ENCODE measurements at places on chromosomes 7 and 10. TPM values are rescaled to one million over a fixed set of nuclear protein-coding genes. Genes with fewer than 3 reads are reported as not detected.

DNA sequence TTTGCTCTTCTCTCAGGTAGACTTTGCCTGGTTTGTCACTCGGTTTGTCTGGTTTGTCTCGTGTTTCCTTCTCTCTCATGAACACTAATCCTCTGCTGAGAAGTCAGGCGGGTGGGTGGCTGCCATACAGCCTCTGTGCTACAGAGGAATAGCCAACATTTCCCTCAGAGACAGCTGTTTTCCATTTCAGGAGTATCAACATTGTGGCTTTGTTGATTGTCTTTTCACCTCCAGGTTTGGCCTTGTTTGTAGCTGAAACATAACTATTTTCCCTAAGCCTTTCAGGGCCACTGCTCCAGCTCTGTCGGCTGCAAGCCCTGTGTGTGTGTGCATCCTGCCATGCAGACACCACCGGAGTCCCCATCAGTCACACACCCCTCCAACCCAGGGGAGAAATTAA lies 122.8 kb downstream of the BAMBI start:
- H3K27ac ChIP-seq = no peak overlapping the region
- H3K27me3 ChIP-seq = no peaks in the 10 kb centered on the region
- H3K36me3 ChIP-seq = no peaks in the 10 kb centered on the region
- H3K4me1 ChIP-seq = peaks cover 30% of the 10 kb centered on the region
- DNase-seq = no peak
- no peak overlapping the region for H3K4me3 ChIP-seq

DNA sequence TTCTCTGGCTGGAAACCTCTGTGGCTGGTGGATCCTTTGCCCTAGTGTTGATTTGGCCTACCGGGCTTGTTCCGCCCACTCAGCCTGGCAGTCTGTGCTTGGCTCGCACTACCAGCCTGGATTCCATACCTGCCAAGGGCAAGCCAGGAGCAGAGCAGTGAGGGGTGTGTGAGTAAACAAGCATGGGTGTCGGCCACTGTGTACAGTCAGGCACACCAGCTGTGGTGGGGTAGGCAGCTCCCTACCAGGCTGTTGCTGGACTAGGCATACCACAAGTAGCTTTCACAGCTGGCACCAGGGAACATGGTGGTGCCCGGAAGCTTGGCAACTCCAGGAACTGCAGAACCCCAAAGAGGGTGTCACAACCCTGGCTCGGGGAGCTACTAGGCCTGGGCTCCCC lies 942.9 kb upstream of the LRRN3 start:
- H3K4me1 ChIP-seq = no peaks in the 10 kb centered on the region
- H3K27ac ChIP-seq = no peak overlapping the region
- H3K36me3 ChIP-seq = peaks cover 11% of the 10 kb centered on the region
- H3K27me3 ChIP-seq = no peaks in the 10 kb centered on the region
- no peak overlapping the region for H3K4me3 ChIP-seq

DNA sequence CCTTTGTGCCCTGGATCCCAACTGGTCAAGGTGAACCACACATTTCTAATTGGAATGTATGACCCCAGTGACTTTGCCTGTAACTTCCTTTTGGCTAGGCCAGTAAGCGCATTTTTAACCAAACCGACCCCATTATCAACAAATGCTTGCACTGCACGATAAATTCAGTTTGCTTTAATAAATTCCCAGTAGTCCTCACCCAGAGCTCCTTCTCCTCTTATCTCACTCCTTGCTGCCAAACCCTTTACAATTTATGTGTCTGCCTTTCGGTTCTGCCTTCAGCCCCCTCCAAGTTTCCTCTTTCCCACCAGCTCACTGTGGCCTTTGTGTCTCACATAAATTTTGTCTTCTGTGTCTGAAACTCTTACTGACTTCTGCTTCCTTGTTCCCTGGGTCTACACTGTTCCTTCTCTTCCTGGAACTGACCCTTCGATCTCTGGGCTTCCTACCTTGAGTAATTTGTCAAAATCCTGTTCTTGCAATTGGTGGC lies 59.0 kb downstream of the TBXAS1 start:
- H3K36me3 ChIP-seq = no peaks in the 10 kb centered on the region
- DNase-seq = no peak
- H3K27me3 ChIP-seq = no peaks in the 10 kb centered on the region
- no peak overlapping the region for H3K4me3 ChIP-seq

DNA sequence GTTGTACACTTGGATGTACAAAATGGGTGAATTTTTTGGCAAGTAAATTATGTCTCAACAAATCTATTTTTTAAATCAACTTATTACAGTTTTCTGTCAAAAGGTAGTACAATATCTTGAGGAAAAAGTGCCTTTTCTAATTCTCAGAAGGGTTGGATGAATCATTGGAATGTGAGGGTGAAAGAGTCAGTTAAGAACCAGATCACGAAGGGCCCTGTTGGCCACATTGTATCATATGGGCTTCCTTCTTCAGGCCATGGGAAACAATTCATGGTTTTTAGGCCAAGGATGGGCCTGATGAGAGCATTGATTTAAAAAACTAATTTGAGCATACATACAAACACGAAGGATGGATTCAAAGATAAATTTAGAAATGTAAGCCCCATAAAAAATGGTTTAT lies 503.7 kb downstream of the TNS3 start:
- H3K4me3 ChIP-seq = no peak overlapping the region
- no peaks in the 10 kb centered on the region for H3K27me3 ChIP-seq

GRCh38 chr7:37770838-37771237 lies 77.6 kb upstream of the NME8 start:
- no peak overlapping the region for H3K4me3 ChIP-seq
- H3K27me3 ChIP-seq = no peaks in the 10 kb centered on the region
- no peak for DNase-seq
- H3K36me3 ChIP-seq = peaks cover 21% of the 10 kb centered on the region
- H3K4me1 ChIP-seq = peaks cover under 1% of the 10 kb centered on the region

DNA sequence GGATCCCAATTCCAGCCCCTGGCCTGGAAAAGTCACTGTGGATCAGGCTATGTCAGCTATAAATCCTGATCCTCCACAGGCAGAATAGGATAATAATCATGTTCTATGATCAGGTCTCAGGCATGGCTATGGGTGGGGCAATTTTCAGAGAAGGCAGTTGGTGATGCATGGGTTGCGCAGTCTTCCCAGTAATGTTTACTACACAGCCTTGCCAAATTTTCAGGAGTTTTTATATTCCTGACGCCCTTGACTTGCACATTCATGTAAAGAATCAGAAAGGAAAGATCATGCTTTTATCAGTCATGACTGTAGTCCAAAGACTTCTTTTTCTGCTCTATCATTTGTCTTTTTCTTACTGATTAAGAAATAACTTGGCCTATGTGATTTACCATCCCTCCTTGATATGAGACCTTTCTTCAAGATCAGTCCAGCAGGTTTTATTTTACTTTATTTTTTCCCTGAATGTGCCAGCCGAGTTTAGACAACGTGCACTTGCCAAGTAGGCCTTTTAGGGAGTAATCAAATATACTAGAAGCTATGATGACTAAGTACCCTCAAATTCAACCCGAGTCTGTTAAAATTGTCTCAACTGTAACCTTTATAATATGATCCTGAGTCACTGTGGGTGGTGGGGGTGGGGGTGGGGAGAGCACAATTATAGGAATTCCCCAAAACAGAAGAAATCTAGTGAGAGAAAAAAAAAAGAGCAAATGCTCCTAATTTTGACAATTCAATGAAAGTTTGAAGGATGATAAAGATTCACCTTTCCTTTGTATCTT lies 31.9 kb downstream of the ARL4A start:
- H3K27me3 ChIP-seq = no peaks in the 10 kb centered on the region
- peaks cover 63% of the 10 kb centered on the region for H3K4me1 ChIP-seq
- H3K36me3 ChIP-seq = peaks cover 3% of the 10 kb centered on the region
- no peak for DNase-seq
- no peak overlapping the region for H3K4me3 ChIP-seq

DNA sequence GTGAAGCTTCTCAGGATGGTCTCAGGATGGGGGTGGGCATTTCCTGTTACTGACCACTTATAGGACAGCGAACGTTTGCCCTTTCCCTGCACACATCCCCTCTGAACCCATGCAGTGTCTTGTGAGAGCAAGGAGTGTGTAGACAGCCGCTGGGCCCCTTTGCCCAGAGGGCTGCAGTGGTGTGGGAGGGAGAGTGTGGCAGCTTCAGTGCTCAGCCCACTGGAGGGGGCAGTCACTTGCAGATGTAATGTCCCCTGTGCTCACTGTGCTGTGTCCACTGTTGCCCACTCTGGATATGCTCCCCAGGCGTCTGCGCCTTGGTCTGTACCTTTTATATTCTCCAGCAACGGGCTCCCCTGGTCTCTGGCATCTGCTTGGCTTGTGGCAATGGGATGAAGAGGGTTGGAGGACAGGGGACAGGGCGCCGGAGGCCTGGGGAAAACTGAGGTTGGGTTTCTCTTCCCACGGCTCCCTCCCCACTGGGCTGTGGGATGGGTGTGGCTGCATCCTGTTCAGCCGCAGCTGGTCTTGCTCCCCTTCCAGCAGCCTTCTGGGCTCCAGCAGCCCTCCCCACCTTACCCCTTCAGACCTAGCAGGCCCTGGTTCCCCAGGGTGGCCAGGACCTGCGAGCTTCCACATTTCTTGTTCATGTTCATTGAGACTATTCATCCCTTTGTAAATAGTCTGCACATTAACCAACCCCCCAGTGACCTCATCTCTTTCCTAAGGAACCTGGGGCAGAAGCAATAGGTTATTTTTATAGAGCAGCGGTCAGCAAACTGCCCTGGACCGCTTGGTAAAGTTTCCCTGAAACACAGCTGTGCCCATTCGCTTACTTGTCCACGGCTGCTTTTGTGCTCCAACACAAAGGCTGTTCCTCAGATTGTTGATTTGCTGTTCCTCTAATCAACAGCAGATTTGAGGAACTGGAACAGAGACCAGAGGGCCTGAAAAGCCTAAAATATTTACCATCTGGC lies 6.1 kb downstream of the ZNF789 start:
- H3K4me1 ChIP-seq = peaks cover 2% of the 10 kb centered on the region
- DNase-seq = no peak
- no peak overlapping the region for H3K4me3 ChIP-seq

DNA sequence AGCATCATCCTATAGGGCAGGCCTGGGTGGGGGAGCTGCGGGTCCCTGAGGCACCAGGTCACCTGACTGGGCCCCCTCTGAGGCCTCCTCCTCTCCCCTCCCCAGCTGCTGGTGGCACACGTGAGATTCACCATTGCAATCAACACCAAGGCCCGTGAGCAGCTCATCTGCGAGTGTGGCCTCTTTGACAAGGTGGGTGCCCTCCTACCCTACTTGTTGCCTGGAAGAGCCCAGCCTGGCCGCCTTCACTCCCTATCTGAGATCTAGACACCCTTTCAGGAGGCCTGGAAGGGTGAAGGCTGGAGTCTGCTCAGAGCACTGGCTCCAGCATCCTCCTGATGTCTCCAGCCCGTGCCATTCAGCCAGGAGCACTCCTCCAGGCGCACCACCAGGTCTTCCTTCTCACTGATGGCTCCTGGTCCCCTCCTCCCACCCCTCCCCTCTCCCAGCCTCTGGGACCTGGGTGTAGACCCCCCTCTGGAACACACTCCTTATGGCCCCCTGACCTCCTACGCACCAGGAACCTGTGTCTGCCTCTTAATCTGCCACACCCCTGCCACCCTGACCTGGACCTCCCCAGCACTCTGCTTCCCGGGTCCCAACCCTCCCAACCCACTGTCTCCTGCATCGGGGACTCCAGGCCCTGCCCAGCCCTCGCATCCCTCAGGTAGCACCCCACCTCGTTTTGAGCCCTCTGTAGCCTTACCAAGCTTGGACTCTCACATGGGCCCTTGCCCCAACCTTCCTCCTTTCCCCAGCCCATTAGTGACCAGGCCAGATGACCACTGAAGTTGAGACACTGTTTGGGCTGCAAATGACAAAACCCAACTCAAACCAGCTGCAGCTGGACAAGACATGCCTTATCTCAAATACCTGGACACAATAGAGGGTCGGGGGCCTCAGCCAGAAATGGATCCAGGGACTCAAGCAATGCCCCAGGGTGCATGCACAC lies 67.5 kb downstream of the ALOX5 start:
- DNase-seq = no peak
- no peak overlapping the region for H3K27ac ChIP-seq
- no peak overlapping the region for H3K4me3 ChIP-seq
- peaks cover 8% of the 10 kb centered on the region for H3K36me3 ChIP-seq
- peaks cover 24% of the 10 kb centered on the region for H3K4me1 ChIP-seq

GRCh38 chr10:25849988-25850387 lies 84.0 kb upstream of the MYO3A start:
- DNase-seq = no peak
- H3K27me3 ChIP-seq = no peaks in the 10 kb centered on the region
- no peak overlapping the region for H3K4me3 ChIP-seq
- peaks cover 31% of the 10 kb centered on the region for H3K4me1 ChIP-seq

DNA sequence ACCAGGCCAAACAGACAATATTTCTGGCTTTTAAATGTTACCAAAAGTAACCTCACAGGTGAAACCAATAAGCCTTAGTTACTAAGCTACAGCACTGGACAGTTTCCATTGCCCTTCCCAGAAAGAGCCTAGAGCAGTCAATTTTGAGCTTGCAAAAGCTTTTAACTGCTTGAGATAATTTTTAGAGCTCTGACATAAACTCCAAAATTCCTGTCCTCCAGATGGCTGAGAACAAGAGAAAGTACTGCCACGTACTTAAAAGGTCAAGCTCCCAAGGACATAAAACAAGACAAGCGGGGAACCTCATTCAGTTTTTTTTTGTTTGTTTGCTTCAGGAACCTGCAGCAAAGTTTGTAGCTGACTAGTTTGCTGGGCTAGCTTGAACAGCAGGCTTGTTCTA lies 54.1 kb downstream of the BBS9 start:
- H3K27me3 ChIP-seq = no peaks in the 10 kb centered on the region
- no peak overlapping the region for H3K4me3 ChIP-seq
- H3K4me1 ChIP-seq = peaks cover 8% of the 10 kb centered on the region
- no peak overlapping the region for H3K27ac ChIP-seq
- peaks cover 14% of the 10 kb centered on the region for H3K36me3 ChIP-seq

GRCh38 chr10:90746829-90747228 lies 111.0 kb downstream of the HTR7 start:
- H3K27ac ChIP-seq = no peak overlapping the region
- DNase-seq = no peak
- no peak overlapping the region for H3K4me3 ChIP-seq
- H3K27me3 ChIP-seq = no peaks in the 10 kb centered on the region
- peaks cover 9% of the 10 kb centered on the region for H3K4me1 ChIP-seq
- H3K36me3 ChIP-seq = no peaks in the 10 kb centered on the region

UNC5B gene
- total RNA-seq = 31.6 TPM

TRIM73 gene
- total RNA-seq = 2.0 TPM

ODAD2 gene
- 4.1 TPM for total RNA-seq

ELAPOR2 gene
- total RNA-seq = 41.6 TPM

SYT15 gene
- 1.2 TPM for total RNA-seq

KCP gene
- total RNA-seq = 2.5 TPM

Data from WTC11 (cell line).